ENCODE measurements at places on chromosomes 1 and 21.
A peak's percentile ranks its signal among the peaks of the same experiment; 100 is the strongest.

GRCh38 chr1:36663772-36664430, 181.2 kb upstream of the CSF3R start:
- no peak for DNase-seq

- DNase-seq = peak; percentile 44
Observed at GRCh38 chr1:48817505-48818114, 40.9 kb upstream of the BEND5 start.

DNA sequence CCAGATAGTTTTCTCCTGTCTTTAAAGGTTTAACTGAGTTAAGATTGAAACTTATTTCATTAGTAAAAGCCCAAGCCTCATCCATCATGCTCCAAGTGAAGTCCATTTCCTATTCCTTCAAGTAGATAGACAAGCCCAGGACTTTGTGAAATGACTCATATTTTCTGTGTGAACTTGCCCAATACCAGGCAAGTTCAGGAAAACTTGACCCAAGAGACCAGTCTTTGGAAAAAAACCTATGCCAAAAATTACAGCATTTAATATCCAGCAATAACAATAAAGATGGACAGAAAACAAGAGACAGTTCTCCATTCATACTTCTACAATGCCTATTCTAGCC, 405 bp upstream of the RAB29 start:
- no peak for DNase-seq

- DNase-seq = no peak
Observed at GRCh38 chr1:215140135-215140534, 57.6 kb downstream of the KCNK2 start.

DNA sequence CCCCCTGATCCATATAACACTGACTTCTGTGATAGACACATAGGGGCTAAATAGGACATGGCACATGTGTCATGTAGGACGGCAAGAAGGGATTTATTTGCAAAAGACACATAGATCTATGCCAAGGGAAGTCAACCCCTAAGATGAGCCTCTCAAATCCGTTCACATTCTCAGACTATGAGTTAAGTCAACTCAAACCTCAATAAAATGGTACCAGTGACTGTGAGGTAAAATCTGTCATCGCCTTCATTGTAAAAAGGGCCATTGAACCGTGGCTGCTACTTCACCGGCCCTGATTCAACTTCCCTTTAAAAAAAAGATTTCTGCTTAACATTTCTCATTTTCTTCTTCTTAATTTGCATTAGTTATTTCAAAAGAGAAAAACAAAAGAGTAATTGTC, 144.0 kb downstream of the ZNF281 start:
- DNase-seq = no peak

- DNase-seq = no peak
Observed at GRCh38 chr1:218323568-218324225, 21.4 kb upstream of the TGFB2 start.

DNA sequence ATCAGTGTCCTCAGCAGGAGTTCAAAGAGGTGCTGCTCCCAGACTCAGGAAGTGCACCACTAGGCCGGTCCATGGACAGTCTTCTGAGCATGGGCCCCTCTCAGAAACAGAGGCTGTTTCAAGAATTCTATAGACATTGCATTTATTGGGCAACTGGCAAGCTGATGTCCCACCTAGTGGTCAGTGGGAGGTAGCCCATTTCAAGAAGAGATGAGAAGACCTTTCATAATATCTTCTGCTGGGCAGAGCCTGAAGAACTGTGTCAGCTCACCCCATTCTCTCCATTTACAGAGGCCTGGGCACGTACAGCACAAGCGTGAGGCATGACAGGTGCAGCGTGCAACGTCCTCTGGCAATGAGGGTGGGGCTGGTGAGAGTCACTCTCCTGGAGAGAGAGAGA, 216.0 kb downstream of the DYRK1A start:
- DNase-seq = no peak
